Midbrain (tissue), 1 donor: ENCODE measurements at places on chromosomes 5 and 9.

DNA sequence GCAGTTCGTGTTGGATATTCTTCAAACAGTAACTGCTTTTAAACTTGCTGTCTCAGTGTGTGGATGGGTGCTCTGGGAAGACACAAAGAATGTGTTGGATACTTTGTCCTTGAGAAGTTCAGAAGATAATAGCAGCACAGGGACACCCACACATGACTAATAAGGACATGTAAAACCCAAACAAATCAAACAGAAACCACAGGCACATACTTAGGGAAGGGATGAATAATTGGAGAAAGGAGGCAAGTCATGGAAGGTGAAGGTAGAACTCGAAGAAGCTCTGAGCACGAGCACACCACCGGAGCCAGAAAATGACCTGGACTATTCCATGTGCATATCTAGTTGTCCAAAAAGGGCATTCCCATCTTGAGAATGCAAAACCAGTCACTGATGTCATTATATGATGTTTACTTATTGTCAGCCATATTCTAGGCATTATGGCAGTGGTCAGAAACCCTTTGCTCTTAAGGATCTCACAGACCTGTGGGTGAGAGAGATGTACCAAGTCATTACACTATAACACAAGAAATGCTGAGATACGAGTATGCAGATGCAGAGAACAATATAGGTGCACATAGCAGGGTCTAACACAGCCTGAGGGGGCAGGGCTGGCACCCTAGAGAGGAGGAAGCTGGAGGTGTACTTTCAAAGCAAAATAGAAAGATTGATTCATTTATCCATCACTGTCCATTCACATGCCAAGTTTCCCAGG lies 152.9 kb downstream of the PIK3R1 start:
- no peak for DNase-seq

DNA sequence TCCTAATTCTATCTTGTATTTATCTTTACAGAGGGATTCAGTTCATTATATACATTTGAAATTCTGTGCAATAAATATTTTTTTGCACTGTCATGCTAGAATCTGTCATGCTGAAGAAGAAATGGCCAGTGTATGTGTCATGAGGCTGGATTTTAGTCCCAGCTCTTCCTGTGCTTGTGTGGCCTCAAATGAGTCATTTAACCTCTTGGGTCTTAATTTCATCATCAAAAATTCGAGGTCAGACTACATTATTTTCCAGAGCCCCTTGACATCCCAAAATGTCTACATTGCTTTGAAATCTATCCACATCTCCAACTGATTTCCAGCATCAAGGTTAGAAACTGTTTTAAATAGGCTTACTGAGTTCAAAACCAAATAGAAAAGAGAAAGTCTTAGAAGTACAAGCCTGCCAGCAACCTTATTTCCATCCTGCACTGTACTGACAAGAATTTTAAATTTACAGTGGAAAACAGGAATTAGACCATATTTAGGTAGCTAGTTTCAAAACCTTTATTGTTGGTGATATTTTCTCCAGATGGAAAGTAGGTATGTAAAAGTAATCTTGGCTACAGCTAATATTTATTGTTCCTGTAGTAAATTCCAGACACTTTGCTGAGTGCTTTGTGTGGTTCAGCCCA lies 96.7 kb upstream of the MAMDC2 start:
- no peak for DNase-seq

DNA sequence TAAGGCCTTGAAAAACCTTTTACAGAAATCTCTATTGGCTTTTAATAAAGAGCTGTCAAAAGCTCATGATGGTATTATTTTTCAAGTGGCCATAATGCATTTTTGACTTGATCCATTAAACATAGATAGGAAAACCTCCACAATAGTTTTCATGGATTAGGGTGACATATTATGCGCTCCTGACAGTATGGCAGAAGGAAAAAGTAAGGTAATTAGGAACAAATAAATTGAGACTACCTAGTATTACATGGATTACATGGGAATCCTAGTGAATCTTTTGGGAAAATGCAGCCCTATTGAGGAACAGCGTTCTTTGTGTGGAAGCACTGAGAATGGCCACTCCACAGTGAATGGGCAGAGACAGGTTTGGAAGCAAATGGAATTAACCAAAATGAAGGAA lies 171.2 kb downstream of the TRPM3 start:
- DNase-seq: no peak

GRCh38 chr5:134994560-134995156 lies 27.0 kb downstream of the CATSPER3 start:
- no peak for DNase-seq

- DNase-seq: no peak
Measured at GRCh38 chr9:3137347-3137695, 293.4 kb upstream of the PUM3 start.

DNA sequence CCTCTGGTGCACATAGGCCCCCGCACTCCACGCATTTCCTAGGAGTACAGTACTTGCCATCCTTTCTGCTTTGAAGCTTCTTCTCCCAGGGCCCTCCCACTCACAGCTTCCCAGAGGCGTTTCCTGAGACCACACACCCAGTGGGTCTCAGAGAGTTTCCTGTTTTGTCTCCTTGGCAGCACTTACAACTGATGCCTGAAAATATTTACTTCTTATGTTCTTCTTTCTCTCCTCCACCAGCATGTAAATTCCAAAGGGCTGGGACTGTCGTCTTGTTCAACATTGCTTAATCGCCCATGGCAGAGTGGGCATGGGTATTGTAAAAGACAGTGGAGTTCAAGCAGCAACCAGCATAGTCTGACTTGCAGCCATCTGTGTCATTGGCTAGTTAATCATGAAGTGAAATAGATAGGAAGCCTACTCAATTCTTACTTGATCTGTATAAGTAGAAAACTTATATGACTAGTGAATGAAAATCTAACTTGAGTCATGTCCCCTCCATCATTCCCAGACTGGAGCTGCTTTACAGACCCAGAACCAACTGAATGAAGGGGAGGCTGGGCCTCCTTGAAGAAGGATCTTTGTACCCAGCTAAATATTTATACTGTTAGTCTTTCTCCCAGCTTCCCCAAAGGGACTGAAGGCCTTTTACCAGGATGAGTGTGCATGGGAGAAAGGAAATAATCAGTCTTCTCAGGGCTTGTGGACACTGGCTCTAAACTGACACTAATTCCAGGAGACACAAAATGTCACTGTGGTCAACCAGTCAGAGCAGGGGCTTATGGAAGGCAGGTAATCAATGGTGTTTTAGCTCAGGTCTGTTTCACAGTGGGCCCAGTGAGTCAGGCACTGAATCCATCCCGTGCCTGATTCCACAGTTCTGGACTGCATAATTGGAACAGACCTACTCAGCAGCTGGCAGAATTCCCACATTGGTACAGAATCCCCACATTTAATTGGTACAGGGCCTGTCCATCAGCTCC lies 116.4 kb downstream of the SV2C start:
- DNase-seq: no peak

- no peak for DNase-seq
Measured at GRCh38 chr9:133506653-133507038, 18.1 kb downstream of the MYMK start.

- no peak for DNase-seq
Measured at GRCh38 chr5:66130493-66130892, 13.6 kb upstream of the SREK1 start.

- no peak for DNase-seq
Measured at GRCh38 chr5:127988146-127988760, 95.3 kb upstream of the SLC12A2 start.

- peak; percentile 7 for DNase-seq
Measured at GRCh38 chr9:7368410-7369292, 430.9 kb downstream of the DMAC1 start.

DNA sequence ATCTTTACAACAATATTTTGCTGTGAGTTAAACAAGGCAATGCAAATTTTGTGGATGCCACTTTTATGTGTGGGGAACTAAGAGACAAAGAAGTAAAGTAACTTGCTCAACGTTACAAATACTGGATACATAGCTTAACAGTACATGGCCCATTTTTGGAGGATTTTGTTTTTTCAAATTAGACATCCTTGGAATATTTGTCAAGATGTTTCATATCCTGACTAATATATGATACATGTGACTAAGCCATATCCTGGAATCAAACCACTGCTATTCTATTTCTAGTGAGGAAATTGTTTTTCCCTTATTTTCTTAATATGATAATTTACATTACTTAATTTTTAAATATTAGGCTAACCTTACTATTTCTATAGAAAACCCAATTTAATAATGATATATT lies 529.8 kb downstream of the DMRTA1 start:
- DNase-seq: no peak

GRCh38 chr5:32679218-32679617 lies 31.9 kb upstream of the NPR3 start:
- no peak for DNase-seq

DNA sequence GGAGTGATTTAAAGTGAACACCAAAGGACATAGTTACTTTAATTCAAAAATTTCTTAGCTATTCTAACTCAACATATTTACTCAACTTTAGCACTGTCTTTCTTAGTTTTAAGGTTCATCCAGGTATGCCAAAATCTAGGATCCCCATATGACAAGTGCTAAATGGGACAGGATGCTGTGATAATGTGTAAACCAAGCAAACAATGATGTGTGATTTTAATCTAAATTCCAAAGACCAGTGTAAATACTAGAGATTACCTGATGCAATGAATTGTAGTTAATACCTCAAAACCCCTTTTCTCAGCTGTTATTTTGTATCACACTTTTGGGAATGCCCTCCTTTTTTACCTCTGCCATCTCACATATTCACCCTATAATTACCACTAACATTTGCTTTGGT lies 26.8 kb upstream of the ISOC1 start:
- no peak for DNase-seq

DNA sequence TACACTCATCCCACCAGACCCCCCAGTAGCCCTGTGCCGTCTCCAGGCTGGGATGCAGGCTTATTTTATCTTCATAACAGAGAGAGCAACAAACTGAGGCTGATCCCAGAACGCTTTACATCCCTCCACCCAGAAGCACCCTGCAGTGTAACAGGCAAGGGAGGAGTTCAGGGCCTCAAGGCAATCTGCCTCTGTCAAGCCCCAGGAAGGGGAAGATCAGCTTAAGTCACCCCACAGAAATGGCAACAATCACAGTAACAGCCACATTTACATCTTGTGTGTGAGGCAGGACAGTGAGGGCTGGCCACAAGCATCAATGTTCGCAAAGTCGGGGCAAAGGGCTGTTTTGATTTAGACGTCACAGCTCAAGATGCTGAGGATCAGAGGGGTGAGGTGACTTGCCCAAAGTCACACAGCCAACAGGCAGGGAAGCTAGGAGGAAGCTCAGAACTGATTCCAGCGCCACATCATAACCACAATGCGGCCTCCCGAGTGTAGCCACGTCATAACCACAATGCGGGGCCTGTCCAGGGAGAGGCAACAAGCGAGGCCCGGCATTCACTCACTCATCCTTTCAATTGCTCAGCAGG lies 14.4 kb downstream of the STK10 start:
- DNase-seq: no peak

GRCh38 chr5:157816682-157817386 lies 42.1 kb downstream of the CLINT1 start:
- no peak for DNase-seq

- no peak for DNase-seq
Measured at GRCh38 chr9:13377171-13377925, 97.9 kb upstream of the MPDZ start.

- no peak for DNase-seq
Measured at GRCh38 chr5:5588386-5588785, 165.9 kb downstream of the ICE1 start.

DNA sequence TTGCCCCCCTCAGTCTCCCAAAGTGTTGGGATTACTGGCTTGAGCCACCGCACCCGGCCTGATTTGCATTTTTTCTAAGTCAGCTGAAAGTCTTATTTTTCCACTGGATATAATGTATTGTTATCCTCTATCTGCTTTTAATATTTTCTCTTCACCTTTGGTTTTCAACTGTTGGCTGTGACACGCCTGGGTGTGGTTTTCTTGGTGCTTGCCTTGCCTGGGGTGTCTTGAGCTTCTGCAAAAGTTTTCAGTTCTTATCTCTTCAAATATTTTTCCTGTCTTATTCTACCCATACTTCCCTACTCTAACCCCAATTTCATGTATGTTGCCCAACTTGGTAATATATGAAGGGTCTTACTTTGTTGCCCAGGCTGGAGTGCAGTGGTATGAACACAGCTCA lies 4.3 kb upstream of the MXD3 start:
- no peak for DNase-seq

DNA sequence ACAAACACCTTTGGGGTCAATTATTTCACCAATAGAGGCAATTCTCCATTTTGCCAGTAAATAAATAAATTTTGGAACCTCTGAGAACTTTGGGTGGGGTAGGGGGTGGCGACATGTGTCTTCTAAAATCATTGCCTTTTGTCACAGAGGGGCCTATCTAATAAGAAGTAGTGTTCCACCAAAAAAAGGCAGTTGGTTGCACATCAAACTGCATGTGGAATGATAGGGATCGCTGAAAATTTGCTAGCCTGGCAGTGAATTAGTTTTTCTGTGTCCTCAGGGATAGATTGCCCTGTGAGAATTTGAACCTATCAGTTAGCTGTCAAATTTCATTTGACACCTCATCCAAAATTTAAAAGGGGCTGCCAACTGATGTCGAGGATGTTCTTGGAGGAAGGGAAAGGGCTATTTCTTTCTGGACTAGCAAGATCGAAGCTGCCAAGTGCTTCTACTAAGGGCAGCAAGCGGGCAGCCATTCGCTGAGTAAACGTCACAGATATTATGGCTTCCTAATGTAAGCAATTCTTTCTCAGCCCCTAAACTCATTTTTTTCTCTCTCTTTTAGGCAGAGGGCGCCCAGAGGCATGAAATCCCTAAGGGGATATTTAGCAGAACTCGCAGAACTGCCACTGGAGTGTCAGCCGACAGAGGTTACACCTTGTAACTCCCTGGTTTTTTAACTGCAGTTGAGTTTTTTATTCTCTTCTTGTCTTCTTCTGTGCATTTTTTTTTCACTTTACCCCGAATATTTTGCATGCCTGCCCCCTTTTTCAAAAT lies 2208.1 kb upstream of the WWC1 start:
- DNase-seq: no peak

DNA sequence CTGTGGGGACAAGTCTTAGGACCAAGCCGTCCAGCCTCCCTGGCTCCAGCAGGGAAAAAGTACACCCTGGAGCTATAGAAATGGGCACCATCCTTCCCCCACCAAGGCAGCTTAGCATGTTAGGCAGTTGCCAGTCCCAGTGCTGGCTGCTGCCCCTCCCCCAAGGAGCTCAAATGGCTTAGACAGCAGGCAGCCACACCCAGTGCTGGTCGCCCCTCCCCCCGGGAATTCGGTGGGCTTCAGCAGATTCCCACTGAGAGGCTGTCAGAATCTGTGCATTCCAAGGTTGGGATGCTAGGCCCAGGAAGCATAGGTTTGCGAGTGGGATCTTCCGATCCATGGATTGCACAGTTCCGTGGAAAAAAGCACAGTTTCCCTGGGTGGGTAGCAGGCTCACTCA lies 105.2 kb upstream of the ITGA1 start:
- no peak for DNase-seq
